ENCODE measurements at places on chromosomes 12 and 14. TPM values are rescaled to one million over a fixed set of nuclear protein-coding genes. Genes with fewer than 3 reads are reported as not detected.

GRCh38 chr14:31898838-31899528 lies 178.1 kb upstream of the ARHGAP5 start:
- no peak for DNase-seq
- H3K4me1 ChIP-seq = no peaks in the 10 kb centered on the region
- H3K27ac ChIP-seq = no peak overlapping the region
- no peaks in the 10 kb centered on the region for H3K27me3 ChIP-seq
- H3K36me3 ChIP-seq = no peaks in the 10 kb centered on the region
- H3K4me3 ChIP-seq = no peak overlapping the region

DNA sequence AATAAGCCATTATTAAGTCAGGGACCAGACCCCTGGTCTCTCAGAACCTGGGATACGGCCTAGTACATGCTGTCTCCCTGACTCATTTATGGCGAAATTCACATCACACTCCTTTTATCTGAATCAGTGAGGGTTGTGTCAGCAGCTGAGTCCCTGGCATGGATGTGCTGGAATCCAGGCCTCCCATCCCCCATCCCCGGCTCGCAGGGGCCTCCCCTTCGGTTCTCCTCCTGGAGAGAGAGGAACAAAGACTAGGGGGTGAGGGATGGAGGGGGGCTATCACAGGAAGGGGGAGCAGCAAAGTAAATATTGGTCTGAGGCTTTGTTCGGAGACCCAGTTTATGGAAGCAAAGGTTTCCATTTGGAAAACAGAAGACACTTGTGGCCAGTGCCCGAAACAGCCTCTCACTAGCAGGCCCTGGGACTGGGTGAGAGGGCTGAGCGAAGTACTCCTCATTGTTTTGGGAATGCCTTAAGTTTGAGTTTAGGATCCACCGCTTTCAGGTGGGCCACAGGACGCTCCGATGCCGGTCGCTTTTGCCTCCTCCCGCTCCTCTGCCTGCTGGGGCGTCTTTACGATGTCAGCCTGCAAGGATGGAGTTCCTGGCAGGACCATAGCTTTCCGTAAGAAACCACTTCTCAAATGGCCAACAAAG lies 145.0 kb downstream of the PRKCH start:
- no peak for DNase-seq
- peaks cover 5% of the 10 kb centered on the region for H3K4me1 ChIP-seq
- no peak overlapping the region for H3K4me3 ChIP-seq
- no peaks in the 10 kb centered on the region for H3K27me3 ChIP-seq

DNA sequence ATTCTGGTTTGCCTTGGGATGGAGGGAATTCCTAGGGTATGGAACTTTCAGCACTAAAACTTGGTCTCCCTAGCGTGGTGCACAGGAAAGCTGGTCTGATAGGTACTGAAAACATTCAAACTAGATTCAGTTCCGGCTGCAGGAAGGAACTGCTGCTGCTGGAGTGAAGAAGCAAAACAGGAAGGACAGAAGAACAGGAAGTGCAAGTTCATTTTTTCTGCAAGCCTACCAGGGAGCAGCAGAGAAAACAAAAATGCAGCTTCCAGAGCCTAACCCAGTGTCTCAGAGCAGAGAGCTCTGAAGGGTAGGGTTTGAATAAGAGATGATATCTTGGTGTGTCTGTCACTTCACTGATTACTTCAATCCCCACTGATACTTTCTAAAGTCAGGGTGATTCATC lies 165.2 kb downstream of the VRK1 start:
- no peak overlapping the region for H3K27ac ChIP-seq
- no peaks in the 10 kb centered on the region for H3K4me1 ChIP-seq
- no peaks in the 10 kb centered on the region for H3K36me3 ChIP-seq
- DNase-seq = no peak

DNA sequence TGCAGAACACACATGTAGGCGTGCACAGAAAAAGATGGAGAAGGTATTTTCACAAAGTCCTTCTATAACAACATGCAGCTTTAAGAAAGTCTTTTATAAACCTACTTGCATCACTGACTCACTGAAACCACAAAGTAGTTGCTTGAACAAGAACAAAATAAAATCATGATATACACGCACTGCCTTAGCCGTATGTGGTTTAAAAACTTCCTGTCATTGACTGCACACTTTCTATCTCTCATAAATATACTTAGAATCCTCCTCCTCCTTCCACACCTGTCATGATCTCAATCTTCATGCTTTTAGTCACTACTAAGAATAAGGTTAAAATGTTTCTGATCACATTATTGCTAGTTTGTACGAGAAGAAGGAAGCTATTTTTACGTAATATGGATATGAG lies 31.8 kb upstream of the RAD51AP1 start:
- H3K4me1 ChIP-seq = no peaks in the 10 kb centered on the region
- H3K36me3 ChIP-seq = no peaks in the 10 kb centered on the region
- H3K4me3 ChIP-seq = no peak overlapping the region
- no peaks in the 10 kb centered on the region for H3K27me3 ChIP-seq
- DNase-seq = no peak

GRCh38 chr12:70576341-70577282 lies 60.6 kb downstream of the PTPRB start:
- H3K36me3 ChIP-seq = no peaks in the 10 kb centered on the region
- no peaks in the 10 kb centered on the region for H3K4me1 ChIP-seq
- DNase-seq = peak; percentile 10

GRCh38 chr12:51067771-51068170 lies 15.6 kb downstream of the CSRNP2 start:
- H3K36me3 ChIP-seq = no peaks in the 10 kb centered on the region
- no peak overlapping the region for H3K4me3 ChIP-seq

- H3K4me3 ChIP-seq = no peak overlapping the region
- H3K36me3 ChIP-seq = no peaks in the 10 kb centered on the region
- H3K27ac ChIP-seq = no peak overlapping the region
- no peaks in the 10 kb centered on the region for H3K27me3 ChIP-seq
- no peaks in the 10 kb centered on the region for H3K4me1 ChIP-seq
These were observed 247.4 kb downstream of the SYT10 start for GRCh38 chr12:33192226-33192625.

DNA sequence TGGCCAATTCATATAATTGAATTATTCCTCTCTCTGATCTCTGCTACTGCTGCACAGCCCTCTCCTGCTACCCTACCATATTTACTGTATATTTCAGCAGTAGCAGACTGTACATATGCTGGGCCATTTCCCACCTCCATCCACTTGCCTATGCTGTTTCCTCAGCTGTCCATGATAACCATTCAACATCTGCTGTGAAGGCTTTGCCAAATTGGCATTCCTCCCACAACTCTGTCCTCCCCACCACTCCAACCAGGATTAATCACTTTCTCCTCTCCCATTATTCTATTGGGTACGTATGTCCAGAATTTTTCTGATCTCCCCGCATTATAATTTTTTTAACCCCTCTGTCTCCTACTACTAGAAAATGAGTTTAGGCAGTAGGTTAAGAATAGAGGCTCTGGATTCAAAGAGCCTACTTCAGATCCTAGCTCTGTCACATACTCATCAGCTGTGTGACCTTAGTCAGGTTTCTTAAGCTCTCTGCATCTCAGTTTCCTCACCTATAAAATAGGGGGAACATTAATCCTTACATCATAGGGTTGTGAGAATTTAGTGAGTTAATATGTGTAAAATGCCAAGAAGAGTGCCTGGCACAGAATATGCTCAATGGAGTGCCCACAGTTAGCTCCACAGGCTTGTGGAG lies 123.3 kb downstream of the KICS2 start:
- H3K27me3 ChIP-seq = no peaks in the 10 kb centered on the region
- no peaks in the 10 kb centered on the region for H3K4me1 ChIP-seq
- H3K27ac ChIP-seq = no peak overlapping the region
- no peak overlapping the region for H3K4me3 ChIP-seq
- no peak for DNase-seq

- H3K4me3 ChIP-seq = no peak overlapping the region
- no peak overlapping the region for H3K27ac ChIP-seq
- no peak for DNase-seq
- H3K36me3 ChIP-seq = no peaks in the 10 kb centered on the region
These were observed 59.5 kb downstream of the ETNK1 start for GRCh38 chr12:22684140-22685118.

SDR9C7 gene
- total RNA-seq = not detected

ZFYVE21 gene
- total RNA-seq = 162 TPM

KCNMB4 gene
- total RNA-seq = 4.8 TPM

RDH16 gene
- total RNA-seq = 4.4 TPM

CERS5 gene
- total RNA-seq = 27.6 TPM

KRT82 gene
- not detected for total RNA-seq

DACT1 gene
- 27.1 TPM for total RNA-seq

LPAR5 gene
- total RNA-seq = 1.9 TPM

KLRC1 gene
- total RNA-seq = not detected

NAV3 gene
- total RNA-seq = 9.0 TPM

LBHD2 gene
- total RNA-seq = 3.3 TPM

All from prostate gland (tissue), 2 donors.